ENCODE measurements at places on chromosomes 16 and 17.

GRCh38 chr16:8571061-8571596, 19.2 kb downstream of the TMEM114 start:
- DNase-seq = no peak

- no peak for DNase-seq
Observed at GRCh38 chr17:82882715-82883418, 43.0 kb upstream of the ZNF750 start.

DNA sequence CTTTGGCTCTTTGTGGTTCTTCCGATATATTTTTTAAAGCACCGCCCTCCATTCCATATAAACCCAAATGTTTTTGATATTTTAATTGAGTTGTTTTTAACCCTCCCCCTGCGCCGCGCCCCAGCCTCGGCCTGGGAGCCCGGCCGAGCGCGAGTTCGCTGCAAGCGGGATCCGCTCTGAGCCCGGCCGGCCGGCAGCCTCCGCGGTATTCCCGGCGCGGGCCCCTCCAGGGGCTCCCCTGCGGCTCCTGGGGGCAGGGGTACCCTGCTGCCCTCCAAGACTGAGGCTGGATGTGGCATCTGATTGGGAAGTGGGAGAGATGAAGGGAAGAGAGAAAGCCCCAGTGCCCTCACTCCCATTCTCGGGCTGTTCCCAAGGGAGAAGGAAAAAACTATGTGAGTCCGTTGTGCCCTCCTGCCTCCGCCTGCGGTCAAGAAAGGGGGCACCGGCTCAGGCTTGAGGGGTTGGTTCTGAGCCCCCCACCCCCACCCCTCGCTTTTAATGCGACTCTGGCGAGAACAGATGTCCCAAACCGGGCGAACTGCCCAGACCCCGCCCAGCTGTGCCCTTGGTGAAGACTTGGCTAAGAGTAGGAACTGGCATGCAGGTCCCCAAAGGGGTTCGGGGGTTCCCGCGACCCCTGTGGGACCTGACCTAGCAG, 8.6 kb downstream of the NEUROD2 start:
- no peak for DNase-seq

DNA sequence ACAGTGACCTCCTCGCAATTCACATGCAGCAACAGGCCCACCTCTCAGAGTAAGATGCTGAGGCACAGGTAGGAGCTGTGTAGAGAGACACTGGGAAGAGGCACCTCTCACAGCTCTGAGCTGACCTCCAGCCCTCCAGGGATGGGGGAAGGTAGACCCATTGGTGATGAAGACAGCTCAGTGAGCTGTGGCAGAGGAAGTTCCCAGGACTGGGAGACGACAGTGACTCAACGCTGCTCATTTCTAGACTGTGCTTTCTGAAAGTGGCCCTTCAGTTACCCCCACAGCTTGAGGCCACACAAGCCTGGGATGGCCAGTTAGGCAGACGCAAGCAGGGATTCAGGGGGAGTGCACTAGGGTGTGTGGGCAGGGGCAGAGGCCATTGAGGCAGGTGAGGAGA, 2073.2 kb downstream of the TP53TG3F start:
- no peak for DNase-seq

GRCh38 chr17:12851901-12852435, 62.7 kb downstream of the ARHGAP44 start:
- no peak for DNase-seq

DNA sequence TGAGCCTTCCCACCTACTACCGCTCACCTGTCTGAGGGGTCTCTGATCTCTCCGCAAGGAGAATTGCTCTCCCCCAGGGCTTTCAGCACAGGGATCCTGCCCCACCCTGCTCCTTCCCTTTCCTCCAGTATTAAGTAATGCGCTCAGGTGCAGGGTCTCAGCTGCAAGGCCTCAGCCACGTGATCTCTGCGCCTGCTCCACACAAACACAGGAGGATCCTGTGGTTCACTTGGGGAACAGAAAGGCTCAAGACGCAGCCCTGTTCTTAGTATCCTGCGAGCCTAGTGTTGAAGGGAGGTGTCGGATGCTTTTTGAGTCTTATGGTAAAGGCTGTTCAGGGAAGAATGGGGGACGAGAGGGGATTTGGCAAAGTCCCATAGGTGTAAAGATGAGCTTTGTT, 41.6 kb upstream of the GCSH start:
- DNase-seq = no peak
